Vagina (tissue), 2 donors: ENCODE measurements at places on chromosomes 7 and 10.

DNA sequence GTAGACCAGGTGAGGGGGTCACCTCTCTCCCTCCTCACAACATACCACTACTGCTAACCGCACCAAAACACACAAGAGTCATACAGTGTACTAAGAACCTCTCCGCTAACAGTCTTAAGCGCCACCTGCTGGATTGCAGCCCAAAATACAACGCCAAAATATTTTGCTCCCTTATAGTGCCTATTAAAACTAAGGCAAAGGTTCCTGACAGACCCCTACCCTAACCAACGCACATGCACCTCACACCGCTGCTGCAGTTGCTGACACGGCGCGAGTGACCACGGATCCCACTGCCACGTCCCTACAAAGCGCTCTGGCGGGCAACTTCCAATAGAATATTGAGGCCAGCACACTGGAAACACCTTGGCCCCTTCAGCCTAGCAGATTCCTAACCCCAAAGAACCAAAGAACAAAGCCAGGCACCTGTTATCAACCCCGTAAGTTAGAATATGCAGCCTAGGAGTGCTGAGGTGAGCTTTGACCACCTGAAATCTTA, 563.6 kb upstream of the SEMA3D start:
- no peak for DNase-seq

DNA sequence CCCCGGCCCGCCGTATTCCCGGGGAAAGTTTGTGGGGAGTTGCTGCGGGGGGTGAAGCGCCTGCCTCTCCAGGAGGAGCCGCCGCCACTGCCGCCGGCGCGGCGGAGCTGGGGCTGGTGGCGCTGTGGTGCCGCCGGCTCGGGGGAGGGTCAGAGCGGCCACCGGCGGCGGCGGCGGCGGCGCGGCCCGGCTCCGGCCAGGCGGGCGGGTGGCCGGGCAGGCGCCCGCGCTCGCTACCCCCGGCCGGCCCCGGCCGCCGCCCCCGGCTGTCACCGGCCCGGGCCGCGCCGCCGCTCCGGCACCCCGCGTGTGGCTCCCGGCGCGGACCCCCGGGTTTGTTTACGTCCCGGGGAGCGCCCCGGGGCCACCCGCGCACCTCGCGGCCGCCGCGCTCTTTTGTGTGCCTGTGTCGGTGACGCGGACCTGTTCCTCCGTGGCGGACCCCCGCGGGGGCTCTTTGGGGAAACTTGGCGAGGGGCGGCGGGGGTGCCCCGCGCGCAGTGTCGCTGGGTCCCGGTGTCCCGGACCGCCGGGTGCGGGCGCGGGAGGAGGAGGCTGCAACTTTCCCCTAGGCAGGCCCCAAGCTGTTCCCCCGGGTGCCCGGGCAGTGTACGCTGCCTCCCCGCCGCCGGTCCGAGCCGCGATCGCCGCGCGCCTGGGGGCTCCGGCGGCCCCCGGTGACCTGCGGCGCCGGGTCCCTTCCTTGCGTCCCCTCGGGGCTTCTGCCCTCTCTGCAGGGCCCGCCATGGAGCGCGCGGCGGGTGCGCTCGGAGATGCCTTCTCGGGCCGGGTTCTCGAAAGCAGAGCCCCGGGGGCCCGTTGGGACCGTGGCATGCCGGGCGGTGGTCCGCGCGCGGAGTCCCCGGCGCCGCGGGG, 593 bp upstream of the CUX1 start:
- no peak for DNase-seq

- DNase-seq, result peak; percentile 47
These were observed 92.8 kb downstream of the WDR37 start for GRCh38 chr10:1148855-1149605.

GRCh38 chr7:94591176-94591575, 64.8 kb downstream of the SGCE start:
- no peak for DNase-seq

- no peak for DNase-seq
These were observed 75.5 kb downstream of the RPS24 start for GRCh38 chr10:78109210-78109609.

GRCh38 chr7:4394736-4395135, 287.4 kb upstream of the FOXK1 start:
- DNase-seq, result no peak

DNA sequence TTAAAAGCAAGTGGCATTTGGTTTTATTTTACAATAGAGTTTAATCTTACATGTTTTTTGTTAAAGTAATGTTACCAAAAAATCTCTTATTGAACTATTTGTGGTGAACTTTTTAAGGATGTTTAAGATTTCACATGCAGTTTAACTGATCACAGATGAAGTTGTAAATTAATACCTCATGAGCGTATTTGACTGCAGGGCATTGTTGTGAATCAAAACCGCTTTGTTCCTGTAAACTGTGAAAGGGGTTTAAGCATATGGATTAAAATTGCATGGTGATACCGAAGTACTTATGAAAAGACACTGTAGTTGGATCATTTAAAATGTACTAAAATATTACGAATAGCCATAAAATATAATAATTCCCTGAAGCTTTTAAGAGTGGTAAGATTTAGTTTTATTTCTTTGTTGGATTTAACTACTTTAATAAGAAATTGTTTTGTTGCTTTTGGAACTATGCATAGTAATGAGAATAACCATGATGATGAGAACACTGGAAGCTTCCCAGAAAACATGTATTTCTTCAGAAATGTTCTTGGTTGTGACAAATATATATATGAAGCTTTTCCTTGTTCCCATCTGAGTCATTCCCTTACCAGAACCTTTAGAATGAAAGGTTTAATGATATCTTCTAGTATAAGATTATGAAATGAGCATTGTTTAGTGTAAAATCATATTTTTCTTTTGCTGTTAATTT, 131.3 kb downstream of the ADK start:
- DNase-seq, result no peak

GRCh38 chr10:91210014-91210413, 10.4 kb upstream of the PCGF5 start:
- no peak for DNase-seq

GRCh38 chr7:79064187-79064823, 389.2 kb downstream of the MAGI2 start:
- no peak for DNase-seq
